B cell (primary cell): ENCODE measurements at places on chromosomes 13 and 19. TPM values are rescaled to one million over a fixed set of nuclear protein-coding genes. Genes with fewer than 3 reads are reported as not detected.

DNA sequence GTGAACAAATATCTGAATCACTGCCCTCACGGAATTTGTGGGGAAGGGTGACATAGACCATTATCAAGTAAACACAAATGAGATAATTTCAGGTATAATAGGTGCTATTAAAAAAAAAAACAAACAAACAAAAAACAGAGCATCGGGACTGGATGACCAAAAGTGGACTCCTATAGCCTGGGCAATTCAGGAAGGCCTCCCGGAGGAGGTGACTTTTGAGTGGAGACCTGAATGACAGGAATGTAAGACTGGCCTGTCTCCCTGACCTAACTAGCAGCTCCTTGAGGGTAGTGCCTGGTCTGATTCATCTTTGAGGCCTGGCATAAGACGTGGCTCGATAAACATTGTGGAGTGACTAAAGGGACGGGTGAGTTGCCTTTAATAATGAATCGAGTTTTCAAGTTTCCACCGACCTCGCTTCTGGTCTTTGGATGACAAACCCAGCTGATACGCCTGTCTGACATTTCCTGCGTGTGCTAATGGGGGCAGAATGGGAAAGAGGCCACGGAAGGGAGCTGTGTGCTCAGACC lies 6.8 kb downstream of the KLK10 start:
- peaks cover 39% of the 10 kb centered on the region for H3K27me3 ChIP-seq
- no peak overlapping the region for H3K4me3 ChIP-seq
- no peak for DNase-seq
- H3K4me1 ChIP-seq, result peaks cover 7% of the 10 kb centered on the region
- H3K36me3 ChIP-seq, result no peaks in the 10 kb centered on the region

Gene GJA3
- total RNA-seq, result 0.59 and 0.68 TPM in 2 replicates

- H3K4me1 ChIP-seq, result no peaks in the 10 kb centered on the region
- H3K4me3 ChIP-seq, result no peak overlapping the region
Observed at GRCh38 chr13:109606520-109606919, 179.9 kb downstream of the IRS2 start.

DNA sequence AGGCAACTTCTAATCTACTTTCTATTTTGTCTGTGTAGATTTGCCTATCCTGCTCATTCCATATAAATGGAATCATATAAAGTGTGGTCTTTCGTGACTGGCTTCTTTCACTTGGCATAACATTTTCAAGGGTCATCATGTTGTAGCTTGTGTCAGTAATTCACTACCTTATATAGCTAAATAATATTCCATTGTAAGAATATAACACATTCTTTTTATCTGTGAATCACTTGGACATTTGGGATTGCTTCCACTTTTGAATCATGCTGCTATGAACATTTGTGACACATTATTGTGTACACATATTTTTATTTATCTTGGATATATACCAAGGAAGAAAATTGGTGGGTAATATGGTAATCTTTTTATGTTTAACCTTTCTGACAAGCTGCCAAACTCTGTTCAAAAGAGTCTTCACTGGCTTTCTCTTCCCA lies 89.0 kb upstream of the CSNK1A1L start:
- no peaks in the 10 kb centered on the region for H3K36me3 ChIP-seq
- DNase-seq, result no peak
- no peaks in the 10 kb centered on the region for H3K27me3 ChIP-seq
- H3K27ac ChIP-seq, result no peak overlapping the region
- H3K4me3 ChIP-seq, result no peak overlapping the region

Gene ONECUT3
- total RNA-seq, result not detected in 2 replicates

DNA sequence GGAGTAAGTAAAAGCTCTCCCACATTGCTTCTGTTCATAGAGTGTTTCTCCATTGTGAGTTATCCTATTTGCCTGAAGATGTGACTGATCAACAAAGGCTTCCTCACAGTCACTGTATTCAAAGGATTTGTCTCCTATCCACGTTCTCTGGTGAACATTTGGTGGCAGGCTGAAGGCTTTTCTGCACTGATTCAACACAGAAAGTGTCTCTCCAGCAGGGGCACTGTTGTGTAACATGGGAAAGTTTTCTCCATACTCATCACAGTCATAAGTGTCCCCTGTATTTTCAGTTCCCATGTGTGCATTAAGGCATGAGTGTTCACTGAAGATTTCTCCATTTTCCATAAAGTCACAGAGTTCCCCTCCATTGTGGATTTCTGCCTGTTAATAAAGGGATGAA lies 17.6 kb downstream of the ZNF121 start:
- H3K4me3 ChIP-seq, result no peak overlapping the region
- H3K27ac ChIP-seq, result no peak overlapping the region
- H3K36me3 ChIP-seq, result peaks cover 61% of the 10 kb centered on the region
- DNase-seq, result no peak
- H3K27me3 ChIP-seq, result no peaks in the 10 kb centered on the region
